ENCODE measurements at places on chromosomes 2 and 18.
A peak's percentile ranks its signal among the peaks of the same experiment; 100 is the strongest.

DNA sequence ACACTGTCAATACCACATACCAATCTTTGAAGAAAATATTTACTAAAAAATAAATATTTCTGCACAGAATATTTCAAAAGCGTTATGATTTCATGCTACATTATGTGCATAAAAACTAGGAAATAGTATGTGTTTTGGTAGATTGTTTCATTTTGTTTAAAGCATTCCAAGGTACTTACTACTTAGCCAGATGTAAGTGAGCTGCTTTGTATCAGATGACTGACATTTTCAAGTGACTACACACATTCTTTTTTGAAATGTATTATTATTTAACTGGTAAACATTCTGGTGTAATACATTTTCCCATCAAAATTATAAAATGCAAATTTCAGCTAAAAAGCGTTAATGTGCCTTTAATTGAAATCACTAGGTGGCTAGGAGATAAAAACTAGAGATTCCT, 21.5 kb downstream of the GCA start:
- DNase-seq = no peak

DNA sequence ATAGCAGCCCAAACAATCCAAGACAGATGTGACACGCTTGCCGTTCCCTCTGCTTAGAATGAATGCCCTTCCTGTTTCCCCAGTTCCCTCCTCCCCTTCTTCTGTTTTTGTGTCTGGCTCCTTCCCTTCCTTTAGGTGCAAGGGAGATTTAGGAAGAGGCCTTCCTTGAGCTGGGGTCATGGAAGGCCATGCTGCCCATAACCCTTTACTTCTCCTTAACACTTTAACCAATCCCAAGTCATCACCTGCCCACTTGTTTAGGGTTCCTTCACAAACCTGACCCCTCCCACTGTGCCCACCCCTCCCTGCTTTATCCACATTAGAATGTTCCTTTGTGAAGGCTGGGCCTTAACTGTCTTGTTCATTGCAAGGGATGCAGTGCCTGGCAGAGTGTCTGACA, 24.9 kb downstream of the TMEM247 start:
- DNase-seq = no peak

- DNase-seq = no peak
Observed at GRCh38 chr2:195313962-195314361, 343.1 kb upstream of the SLC39A10 start.

DNA sequence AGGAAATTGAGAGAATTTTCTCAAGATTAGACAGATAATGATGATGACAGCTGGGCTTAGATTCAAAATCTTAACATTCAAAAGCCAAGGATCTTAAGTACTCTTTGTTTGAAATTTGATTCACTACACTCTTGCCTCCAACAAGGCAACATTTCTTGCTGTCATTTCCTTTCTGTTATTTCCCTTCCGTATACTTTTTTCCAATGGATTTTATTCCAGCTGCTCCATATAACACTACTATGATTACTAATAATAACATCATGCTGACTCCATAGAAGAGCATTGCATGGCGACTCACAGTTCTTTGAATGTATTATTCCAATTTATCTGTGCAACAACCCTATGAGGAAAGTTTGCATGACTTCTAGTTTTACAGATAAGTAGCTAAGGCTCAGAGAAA, 33.9 kb upstream of the CCDC102B start:
- DNase-seq = no peak

GRCh38 chr2:239312081-239312511, 88.7 kb downstream of the HDAC4 start:
- no peak for DNase-seq

DNA sequence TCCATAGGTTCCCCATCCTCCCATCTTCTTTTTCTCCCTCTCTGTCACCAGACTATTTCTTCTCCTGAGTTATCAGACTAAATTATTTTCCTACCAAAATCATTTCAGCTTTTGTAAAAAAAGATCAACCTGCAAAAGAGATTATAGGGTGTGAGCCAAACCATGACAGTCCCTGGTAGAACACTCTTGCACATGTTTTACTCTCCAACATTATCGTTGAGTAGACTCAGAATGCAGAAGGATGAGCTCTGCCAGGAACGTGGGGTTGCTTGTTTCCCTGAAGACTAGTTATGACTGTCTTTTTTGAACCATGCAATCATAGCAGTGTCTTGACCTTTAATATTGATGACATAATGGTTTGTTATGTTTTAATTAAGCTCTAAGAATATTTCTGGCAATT, 360.1 kb upstream of the VWC2L start:
- no peak for DNase-seq

- peak; percentile 27 for DNase-seq
Observed at GRCh38 chr2:189142893-189143759, 36.4 kb downstream of the COL5A2 start.

- DNase-seq = peak; percentile 71
Observed at GRCh38 chr2:36731941-36732672, 35.6 kb downstream of the VIT start.

DNA sequence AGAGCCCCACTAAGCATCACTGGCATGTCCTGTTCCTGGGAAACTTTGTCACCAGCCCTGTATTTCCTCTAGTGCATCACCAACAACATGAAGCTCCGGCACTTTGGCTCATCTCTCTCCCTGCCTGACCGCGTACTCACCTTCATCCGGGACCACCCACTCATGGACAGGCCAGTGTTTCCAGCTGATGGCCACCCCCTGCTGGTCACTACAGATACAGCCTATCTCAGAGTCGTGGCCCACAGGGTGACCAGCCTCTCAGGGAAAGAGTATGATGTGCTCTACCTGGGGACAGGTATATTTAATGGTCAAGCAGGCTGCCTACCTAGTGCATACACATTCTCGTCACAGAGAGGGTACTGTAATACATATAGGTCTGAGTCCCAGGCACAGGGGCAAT, 21.0 kb downstream of the SEMA4F start:
- no peak for DNase-seq

Data from COLO829 (cell line).